ENCODE measurements at places on chromosomes 12 and 14.
A peak's percentile ranks its signal among the peaks of the same experiment; 100 is the strongest.

DNA sequence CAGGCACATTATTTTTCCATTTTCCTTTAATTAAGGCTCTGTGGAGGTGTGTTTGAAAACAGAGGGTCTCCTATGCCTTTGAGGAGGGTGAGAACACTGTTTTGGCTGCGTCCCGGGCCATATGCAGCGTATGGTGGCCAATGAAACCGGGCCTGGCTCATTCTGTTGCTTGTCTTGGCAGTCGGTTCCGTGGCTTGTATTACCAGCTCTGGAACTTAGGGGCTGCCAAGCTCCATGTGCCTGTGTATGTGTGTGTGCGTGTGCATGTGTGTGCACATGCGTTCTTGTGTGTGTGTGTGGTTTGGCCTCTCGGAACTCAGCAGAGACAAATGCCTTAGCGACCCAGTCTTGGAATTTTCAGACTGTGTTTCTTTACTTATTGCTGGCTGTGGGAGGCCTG lies 2.7 kb downstream of the JDP2 start:
- DNase-seq = no peak

- DNase-seq = no peak
Observed at GRCh38 chr12:2017546-2018337, 13.5 kb upstream of the DCP1B start.

GRCh38 chr14:20614038-20614840 lies 23.1 kb upstream of the RNASE12 start:
- DNase-seq = peak; percentile 21

DNA sequence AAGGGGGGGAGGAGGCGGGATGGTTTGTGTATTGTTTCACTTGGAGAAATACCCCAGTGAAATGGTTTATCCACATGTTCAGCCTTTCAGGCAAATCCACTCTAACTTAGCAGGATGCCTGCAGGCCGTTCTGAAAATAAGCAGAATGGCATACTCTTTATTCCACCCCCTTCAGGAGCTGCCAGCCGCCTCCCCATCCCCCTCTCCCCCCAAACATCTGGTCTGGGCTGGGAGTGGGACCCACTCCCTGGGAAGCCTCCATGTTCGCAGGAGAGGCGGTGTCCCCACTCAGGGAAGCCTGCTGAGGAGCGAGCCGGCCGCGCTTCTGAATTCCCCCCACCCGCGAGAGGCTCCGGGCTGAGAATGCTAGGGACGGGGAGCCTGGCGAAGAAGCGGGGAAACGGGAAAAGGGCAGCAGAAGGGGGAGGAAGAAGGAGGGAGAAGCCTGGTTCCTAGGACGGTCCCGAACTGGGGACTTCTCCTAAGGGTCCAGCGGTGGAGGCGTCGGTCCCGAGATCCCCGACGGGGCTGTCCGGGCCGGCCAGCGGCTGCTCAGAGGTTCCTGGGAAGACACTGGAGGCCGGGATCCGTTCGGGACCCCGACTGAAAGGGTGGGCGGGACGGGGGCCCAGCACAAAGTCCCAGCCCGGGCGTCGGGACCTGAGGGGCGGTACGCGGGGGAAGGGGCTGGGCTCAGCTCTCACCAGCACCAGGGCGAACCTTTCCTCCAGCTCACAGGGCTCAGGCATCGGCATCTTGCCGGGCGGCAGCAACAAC lies 666 bp downstream of the FMNL3 start:
- peak; percentile 39 for DNase-seq

DNA sequence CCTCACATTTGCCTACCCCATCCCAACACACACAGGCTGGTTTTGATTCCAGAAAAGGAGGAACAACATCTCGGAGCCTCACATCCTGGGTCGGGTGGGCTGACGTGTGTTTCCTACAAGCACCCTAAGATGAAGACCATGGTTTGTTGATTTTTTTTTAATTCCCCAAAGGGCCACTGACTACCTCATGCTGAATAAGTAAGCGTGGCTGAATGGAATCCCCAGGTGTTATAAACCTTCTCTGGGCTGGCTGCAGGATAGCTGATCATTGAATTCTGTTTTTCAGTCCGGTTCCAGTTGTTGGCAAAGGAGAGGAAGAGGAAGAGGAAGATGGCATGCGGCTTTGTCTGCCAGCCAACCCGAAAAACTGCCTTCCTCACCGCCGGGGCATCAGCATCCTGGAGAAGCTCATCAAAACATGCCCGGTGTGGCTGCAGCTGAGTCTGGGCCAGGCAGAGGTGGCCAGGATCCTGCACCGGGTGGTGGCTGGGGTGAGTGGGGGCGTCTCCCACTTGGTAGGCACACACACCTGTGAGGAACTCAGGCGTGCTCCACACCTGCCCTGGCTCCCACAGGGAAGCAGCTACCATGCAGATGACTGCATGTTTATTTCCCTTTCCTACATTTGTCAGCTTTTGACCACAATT lies 42.0 kb downstream of the RIN3 start:
- DNase-seq = no peak

- no peak for DNase-seq
Observed at GRCh38 chr14:36981832-36982529, 190.4 kb downstream of the SLC25A21 start.

- DNase-seq = no peak
Observed at GRCh38 chr12:4540638-4541037, 1.9 kb downstream of the RAD51AP1 start.

DNA sequence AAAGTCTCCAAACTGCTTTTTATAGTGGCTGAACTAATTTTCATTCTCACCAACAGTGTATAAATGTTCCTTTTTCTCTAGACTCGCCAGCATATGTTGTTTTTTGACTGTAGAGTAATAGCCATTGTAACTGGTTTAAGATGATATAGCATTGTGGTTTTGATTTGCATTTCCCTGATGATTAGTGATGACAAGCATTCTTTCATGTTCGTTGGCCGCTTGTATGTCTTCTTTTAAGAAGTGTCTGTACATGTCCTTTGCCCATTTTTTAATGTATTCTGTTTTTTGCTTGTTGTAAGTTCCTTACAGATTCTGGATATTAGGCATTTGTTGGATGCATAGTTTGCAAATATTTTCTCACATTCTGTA lies 404.9 kb downstream of the FLRT2 start:
- no peak for DNase-seq

DNA sequence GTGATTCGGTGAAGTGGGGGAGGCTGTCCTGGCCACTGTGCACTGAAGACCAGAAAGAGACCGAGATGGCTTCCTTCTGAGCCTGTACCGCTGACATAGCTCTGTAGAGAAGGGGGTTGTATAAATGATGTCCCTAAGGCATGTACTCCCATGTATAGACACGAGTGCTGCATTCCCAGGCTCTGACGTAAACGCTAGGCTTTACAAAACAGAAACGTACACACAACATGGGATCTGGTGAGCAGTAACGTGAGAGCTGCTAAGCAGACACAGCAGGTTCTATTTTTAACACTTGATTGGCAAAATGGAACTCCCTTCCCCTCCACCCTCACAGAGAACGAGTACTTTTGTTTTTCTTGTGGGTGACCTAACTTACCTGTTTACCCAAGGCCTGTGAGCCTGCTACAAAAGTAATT lies 35.9 kb downstream of the ACADS start:
- DNase-seq = peak; percentile 44

GRCh38 chr12:1972260-1972659 lies 32.0 kb downstream of the DCP1B start:
- no peak for DNase-seq

- no peak for DNase-seq
Observed at GRCh38 chr12:28780096-28780495, 369.0 kb upstream of the FAR2 start.

DNA sequence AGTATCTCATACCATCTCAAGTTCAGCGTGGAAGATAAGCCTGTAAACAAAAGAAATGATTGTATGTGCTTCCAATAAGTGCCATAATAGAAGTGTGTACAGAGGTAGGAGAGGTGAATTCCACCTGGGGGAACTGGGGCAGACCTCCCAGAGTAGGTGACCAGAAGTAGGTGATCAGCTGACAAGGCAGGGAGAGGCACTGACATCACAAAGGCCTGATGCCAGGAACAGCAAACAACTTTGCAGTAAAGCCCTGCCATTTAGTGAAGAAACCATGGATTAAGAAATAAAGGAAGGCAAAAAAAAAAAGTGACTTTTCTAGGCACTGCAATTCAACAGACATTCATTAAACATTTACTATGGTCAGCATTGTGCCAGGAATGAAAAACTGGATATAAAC lies 31.1 kb downstream of the NR1H4 start:
- DNase-seq = no peak

DNA sequence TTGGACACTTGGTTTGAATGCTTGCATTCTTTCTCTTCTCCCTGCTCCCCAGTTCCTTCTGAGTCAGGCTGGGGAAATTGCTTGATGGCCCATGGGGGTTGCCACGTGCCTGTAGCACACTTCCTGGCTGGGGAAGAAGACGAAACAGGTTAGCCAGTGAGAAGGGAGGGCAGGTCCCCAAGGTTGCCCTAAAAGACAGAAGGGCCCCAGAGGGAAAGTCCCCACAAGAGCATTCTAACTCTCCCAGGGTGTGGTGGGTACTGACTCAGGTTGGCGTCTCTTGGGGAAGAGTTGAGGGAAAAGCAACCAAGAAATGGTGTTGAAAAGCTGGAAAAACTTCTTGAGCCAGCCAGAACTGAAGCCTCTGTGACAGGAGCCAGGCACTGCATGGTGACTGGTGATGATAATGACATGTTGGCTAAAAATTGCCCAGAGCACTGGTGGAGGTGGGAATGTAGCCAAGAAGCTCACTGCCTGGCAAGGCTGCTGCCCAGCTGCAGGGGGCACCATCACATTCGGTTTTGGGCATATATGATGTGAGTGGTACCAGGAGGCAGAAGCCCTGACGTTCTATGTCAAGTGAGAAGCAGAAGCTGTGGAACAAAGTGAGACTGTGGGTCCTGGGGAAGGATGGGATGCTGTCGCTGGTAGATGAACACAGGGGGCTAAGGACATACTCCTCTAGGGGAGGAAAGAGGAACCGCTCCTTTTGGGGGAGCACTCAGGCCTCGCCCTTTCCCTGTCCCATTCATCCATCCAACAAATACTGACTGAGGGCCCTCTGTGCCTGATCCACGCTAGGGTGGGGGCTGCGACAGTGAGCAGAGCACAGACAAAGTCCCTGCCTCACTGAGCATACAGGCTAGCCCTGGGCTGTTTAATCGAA lies 8.1 kb upstream of the RABGGTA start:
- DNase-seq = no peak

- no peak for DNase-seq
Observed at GRCh38 chr12:56431850-56432249, 17.4 kb downstream of the TIMELESS start.

DNA sequence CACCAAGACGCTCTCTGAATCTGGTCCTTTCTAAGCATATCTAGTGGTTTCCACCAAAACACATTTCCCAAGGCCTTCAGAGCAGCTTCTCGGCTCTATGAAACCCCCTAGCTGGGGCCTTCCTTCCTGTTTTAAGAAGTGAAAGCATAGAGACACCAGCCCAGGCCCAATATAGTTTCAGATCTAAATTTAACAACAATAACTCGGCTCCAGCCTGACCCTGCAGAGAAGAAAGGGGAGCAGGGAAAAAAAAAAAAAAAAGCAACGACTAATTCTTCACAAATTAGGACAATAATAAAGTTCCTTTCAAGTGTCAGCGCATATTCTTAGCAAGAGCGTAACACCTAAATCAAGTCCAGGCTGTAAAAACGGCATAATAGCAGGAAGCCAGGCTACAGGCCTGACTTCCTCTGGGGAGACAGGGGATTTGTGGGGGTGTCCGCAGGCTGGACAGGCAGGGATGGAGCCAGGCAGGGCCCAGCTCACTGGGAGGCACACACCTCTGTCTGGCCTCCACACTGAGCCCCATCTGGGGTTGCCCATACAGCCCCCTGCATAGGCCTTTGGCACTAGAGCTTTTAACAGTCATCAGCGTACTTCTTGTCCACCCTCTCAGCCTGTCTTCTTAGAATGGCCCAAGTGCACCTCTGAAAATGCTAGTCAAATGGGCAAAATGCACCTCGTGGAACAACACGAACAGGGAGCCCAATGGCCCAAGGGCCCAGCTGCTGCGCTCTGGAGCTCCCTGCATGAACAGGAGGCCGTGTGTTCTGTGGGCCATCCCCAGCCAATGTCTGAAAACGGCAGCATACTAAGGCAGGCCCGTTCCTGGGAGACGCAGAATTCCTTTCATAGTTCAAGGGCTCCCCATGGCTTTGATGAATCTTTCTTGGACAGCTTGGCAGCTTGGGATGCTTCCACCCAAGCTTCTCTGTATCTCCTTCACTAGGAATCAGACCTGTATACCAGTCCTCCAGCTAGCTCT lies 772.9 kb downstream of the MED13L start:
- DNase-seq = no peak

DNA sequence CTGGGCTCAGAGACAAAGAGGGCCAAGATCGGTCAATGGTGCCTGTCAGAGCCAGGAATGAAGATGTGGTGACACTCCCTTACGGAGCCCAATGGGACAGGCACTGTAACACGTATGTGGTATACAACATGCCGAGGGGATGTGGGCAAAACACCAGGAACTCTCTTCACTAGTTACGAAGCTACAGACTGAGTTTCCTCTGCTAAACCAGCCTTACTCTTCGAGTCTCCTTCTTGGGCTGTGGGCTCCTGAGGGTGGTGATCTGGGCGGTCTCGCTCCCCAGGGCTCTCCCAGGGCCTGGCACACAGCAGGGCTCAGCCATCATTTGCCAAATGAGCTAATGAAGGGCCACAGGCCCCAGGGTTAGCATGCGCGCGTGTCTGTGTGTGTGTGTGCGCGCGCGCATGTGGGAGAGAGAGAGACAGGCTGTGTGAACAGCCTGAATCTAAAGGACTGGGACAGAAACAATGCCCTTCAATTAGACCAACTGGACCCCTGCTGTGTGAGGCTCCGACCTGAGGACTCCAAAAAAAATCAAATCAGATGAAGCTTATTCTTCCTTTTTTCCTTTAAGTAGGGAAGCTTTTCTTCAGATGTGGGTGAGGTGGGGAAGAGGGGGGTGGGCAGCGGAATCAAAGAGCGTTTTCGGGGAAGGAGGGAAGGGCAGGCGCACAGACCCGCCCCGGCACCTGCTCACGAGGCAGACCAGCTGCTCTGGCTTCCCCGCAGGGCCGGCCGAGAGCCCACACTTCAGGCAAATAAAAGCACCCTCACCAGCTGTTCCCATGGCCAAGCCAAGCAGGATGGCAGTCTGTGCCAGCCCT lies 42.5 kb downstream of the CCDC88C start:
- DNase-seq = no peak

- no peak for DNase-seq
Observed at GRCh38 chr14:65263177-65263788, 149.2 kb upstream of the FUT8 start.

GRCh38 chr14:72894623-72895378 lies 900 bp upstream of the DPF3 start:
- DNase-seq = peak; percentile 57

GRCh38 chr12:76704693-76705092 lies 59.2 kb upstream of the ZDHHC17 start:
- no peak for DNase-seq

- DNase-seq = no peak
Observed at GRCh38 chr12:62998454-62998853, 63.5 kb upstream of the PPM1H start.

DNA sequence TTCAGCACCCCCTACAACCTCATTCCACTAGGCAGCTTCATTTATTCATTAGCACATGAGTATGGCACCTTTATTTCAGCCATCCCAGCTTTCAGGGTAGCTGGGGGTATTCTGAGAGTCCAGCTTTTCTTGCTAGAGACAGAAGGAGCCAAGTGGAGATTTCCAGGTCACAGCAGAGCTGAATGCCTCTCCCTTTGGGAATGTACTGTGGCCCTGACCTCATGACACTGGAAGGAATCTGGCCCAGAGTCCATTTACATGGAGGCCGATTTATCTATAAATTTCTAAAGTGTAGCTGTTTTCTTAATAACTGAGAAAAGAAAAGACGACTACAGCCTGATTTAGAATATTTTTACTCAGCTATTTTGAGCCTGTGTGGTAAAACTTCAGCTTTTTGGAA lies 47.2 kb upstream of the JDP2 start:
- no peak for DNase-seq
